ENCODE measurements at places on chromosomes 1 and 21.
A peak's percentile ranks its signal among the peaks of the same experiment; 100 is the strongest.

GRCh38 chr1:15939181-15940109, 36.5 kb downstream of the ZBTB17 start:
- no peak for DNase-seq

- no peak for DNase-seq
Measured at GRCh38 chr1:211520641-211521040, 28.7 kb upstream of the RD3 start.

DNA sequence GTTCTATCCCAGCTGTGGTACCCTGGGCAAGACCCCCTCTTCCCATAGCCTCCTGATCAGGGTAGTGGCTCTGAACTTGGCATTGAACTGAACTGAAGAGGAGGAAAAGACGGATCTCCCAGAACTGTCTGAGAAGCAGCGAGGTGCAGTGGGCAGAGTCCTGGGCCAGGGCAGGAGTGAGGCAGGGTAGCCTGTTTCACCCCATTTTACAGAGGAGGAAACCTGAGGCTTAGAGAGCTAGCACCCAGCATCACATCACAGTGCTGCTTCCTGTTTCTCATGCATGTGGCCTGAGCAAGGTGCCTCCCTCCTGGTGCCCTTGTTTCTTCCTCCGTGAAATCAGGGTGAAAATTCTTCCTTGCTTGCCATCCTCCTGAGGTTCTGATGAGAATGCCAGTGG, 17.1 kb downstream of the ZNF362 start:
- no peak for DNase-seq

- DNase-seq: no peak
Measured at GRCh38 chr1:106876384-106876783, 180.1 kb upstream of the PRMT6 start.

- DNase-seq: no peak
Measured at GRCh38 chr1:7824701-7825100, 28.2 kb downstream of the UTS2 start.

GRCh38 chr1:61083807-61084440, 1.6 kb downstream of the NFIA start:
- DNase-seq: no peak

- peak; percentile 45 for DNase-seq
Measured at GRCh38 chr1:46248122-46248920, 758 bp downstream of the RAD54L start.

DNA sequence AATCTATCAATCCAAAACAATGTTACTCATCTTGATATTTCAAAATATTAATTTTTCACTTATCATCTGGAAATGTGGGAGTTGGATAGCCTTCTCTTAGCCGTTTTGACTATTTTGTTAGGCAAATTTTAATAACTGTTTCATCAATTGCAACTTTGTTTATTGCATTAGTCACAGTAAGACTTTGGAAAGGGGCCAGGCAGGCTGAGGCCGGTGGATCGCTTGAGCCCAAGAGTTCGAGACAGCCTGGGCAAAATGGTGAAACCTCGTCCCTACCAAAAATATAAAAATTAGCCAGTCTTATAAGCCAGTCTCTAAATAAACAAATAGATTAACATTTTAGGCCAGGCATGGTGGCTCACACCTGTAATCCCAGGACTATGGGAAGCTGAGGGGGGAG, 113.0 kb upstream of the NR5A2 start:
- DNase-seq: no peak

- no peak for DNase-seq
Measured at GRCh38 chr1:32485554-32486255, 20.8 kb downstream of the ZBTB8B start.

GRCh38 chr1:15740924-15741850, 1.1 kb upstream of the TMEM82 start:
- peak; percentile 78 for DNase-seq

DNA sequence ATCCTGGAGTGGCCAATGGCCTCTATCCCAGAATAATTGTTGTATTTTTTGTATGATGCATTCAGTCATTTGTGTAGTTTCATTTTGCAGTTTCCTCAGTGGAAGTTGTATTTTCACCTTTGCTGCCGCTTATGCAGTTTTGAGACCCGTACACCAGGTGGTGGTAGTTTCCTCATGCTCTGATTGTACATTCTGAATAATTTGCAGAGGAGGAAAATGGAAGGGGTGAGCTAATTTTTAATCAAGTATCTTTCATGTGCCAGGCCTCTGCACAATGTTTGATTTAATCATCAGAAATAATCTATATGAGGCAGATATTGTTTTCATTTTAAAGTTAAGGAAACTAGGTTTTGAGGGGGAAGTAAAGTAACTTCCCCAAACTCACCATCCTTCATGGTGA, 29.5 kb downstream of the HLX start:
- no peak for DNase-seq

- DNase-seq: no peak
Measured at GRCh38 chr1:2942410-2942809, 78.9 kb upstream of the ACTRT2 start.

DNA sequence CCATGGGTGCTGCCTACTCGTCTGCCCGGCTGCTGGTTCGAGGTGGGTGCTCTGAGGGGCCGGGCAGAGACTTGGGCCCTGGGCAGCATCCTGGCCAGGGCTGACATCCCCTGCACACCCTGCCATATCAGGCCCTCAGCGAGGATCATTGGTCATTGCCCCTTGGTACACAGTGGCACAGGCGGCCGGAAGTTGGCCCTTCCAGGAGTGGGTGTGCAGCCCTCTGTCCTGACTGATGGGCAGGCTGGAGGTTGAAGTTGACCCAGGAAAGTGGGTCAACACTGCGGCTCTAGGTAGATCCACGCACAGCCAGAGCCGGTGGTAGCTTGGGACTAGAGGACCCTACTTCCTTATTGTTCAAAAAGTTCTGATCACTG, 72.9 kb downstream of the TRIM11 start:
- no peak for DNase-seq

DNA sequence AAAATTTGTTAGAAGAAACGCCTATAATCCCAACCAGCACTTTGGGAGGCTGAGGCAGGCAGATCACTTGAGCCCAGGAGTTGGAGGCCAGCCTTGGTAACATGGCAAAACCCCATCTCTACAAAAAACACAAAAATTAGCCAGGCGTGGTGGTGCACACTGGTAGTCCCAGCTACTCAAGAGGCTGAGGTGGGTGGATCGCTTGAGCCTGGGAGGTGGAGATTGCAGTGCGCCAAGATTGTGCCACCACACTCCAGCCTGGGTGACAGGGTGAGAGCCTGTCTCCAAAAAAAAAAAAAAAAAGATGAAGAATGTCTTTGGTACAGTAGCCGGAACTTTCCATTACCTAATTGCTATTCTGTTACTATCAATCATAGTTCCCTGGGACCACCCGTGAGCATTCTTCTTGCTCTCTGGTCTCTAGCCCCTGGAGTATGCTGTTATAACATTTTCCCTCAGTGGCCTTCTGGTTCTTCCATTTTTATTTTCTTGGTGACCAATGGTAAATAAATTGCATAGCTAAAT, 43.4 kb downstream of the WASF2 start:
- DNase-seq: no peak

DNA sequence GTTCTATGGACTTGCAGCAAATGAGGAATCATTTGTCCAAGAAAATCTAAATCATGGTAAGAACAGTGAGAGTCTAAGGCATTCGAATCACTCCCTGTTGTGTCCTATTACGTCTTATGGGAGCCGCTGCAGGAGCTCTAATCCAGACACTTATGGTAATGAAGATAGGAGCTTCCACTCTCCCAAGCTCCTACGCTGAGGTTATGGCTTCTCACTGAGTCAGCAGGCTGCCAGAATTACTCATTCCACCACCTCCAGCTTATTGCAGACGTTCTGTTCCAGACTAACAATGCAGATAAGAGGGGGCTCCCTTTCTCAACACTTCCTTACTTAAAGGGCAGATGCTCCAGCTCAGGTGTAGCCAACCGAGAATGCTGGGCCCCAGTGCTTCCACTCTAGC, 212.6 kb downstream of the GREM2 start:
- DNase-seq: no peak

GRCh38 chr1:119341372-119341947, 27.1 kb upstream of the HAO2 start:
- DNase-seq: no peak

DNA sequence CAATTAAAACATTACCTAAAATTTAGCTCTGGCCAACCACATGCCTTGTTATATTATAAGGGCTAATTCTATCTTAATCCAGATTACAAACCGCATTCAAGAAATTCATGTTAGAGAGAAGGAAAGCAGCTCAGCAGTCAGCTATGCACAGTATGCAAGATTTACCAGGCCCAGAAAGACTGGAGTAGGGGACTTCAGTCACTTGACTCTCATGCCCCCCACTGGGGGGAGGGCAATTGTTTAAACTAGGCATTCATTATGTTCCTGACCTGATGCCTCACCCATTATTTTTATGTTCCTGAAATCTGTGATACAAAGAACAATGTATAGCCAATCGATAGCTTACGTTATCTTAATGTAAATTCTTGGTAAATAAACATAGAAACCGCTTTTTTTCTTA, 96.9 kb downstream of the ZNF644 start:
- no peak for DNase-seq

GRCh38 chr1:237232501-237232900, 190.5 kb downstream of the RYR2 start:
- no peak for DNase-seq

GRCh38 chr1:20405893-20406604, 80.0 kb downstream of the CAMK2N1 start:
- no peak for DNase-seq

DNA sequence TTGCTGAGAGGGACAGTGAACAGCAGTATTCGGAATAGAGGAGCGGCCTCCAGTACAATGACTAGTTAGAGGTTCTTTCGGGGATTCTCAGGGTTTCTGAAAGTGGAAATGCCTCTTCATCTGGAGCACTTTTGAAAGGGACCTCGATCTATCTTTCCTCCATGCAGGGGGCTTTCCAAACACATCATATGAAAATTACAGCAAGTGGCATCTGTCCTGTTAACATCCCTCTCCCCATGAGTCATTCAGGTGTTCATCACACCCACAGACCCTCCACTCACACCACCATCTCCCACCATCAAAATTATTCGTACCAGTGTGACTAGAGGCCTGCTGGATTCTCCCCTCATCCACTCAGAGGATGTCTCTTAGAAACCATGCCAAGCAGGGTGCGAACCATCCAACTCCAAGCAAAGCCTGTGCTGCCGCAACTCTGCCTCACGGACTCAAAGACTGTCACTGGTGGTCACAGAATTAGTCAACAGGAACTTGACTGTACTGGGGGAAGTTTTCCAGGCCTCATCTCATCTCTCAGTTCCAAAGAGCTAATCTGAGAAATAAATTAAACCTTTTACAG, 211.1 kb downstream of the MRPL39 start:
- peak; percentile 36 for DNase-seq

DNA sequence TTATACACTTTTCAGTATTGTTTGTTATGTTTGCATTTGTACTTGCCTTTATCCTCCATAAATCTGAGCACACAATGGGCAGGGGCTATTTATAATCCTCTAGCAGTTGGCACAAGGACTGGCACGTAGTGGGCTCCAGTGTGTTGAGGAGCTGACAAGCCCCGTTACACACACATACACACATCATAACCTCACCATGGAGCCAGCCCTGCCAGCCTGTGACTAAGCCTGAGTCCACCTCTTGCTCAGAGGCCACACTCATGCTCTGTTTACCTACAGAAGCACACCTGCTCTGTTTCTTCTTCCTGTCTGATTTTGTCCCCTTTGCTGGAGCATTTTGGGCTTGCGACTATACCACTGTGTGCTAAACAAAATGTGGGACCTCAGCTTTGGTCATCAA, 64.5 kb upstream of the SPATA6 start:
- no peak for DNase-seq

All from activated CD4-positive, alpha-beta T cell treated with anti-CD3 and anti-CD28 coated beads, Interleukin-2, amount 10 ng/mL, durations not matched to agents 7 days and 5 days (primary cell).